Esophagus squamous epithelium (tissue), 5 donors: ENCODE measurements at places on chromosomes 6 and 20.

- H3K27ac ChIP-seq, result no peak overlapping the region
- H3K4me1 ChIP-seq, result no peaks in the 10 kb centered on the region
- H3K36me3 ChIP-seq, result no peaks in the 10 kb centered on the region
- no peak overlapping the region for H3K4me3 ChIP-seq
- DNase-seq, result no peak
- no peaks in the 10 kb centered on the region for H3K27me3 ChIP-seq
These were observed 501.8 kb downstream of the HACE1 start for GRCh38 chr6:104357928-104358327.

- H3K4me3 ChIP-seq, result no peak overlapping the region
- no peak overlapping the region for H3K27ac ChIP-seq
- H3K4me1 ChIP-seq, result no peaks in the 10 kb centered on the region
These were observed 222.4 kb upstream of the CNR1 start for GRCh38 chr6:88388589-88388988.

DNA sequence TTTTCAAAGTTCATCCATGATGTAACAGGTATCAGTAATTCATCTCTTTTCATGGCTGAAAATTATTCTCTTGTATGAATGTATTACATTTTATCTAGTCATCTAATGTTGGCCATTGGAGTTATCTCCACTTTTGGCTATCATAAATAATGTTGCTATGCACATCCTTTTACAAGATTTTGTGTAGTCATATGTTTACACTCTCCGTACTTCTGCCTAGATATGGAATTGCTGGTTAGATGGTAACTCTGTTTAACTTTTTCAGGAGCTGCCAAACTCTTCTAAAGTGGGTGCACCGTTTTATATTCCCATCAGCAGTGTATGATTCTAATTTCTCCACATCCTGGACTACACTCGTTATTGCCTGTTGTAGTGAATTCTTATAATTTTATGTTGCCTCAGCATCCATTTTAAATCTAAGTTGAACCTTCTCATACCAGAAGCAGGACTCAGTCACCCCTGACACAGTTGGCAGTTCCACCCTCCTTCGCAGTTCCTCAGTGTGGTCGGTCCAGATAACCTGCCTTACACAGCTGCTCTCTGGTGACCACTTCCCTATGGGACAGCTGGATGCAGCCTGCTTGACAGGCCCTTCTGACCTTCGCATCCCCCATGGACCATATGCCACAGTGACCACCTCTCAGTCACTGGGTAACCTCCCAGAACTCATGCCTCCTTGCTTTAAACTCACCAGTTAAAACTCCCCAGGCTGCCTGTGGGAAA is 33.9 kb downstream of the KIZ start:
- H3K27ac ChIP-seq, result no peak overlapping the region
- no peaks in the 10 kb centered on the region for H3K36me3 ChIP-seq
- no peak overlapping the region for H3K4me3 ChIP-seq
- no peak for DNase-seq

DNA sequence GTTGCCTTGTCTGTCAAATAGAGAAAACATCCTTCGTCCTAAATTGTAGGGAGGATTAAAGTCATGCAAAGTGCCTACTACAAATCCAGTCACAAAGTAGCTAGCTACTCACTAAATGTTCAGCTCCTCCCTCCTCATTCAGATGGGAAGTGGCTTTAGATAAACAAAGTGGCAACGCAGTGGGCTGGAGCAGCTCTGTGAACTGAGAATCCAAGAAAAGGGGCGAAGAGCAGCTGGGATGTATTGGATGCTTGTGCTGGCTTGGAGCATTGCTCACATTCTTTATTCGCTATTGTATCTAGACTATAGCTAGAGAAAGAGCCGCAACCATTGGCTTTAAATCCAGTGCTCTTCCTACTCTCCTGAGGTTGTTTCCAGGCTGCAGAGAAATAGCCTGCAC is 10.3 kb downstream of the MOG start:
- H3K36me3 ChIP-seq, result no peaks in the 10 kb centered on the region
- no peak overlapping the region for H3K4me3 ChIP-seq
- H3K4me1 ChIP-seq, result peaks cover 2% of the 10 kb centered on the region
- DNase-seq, result no peak

DNA sequence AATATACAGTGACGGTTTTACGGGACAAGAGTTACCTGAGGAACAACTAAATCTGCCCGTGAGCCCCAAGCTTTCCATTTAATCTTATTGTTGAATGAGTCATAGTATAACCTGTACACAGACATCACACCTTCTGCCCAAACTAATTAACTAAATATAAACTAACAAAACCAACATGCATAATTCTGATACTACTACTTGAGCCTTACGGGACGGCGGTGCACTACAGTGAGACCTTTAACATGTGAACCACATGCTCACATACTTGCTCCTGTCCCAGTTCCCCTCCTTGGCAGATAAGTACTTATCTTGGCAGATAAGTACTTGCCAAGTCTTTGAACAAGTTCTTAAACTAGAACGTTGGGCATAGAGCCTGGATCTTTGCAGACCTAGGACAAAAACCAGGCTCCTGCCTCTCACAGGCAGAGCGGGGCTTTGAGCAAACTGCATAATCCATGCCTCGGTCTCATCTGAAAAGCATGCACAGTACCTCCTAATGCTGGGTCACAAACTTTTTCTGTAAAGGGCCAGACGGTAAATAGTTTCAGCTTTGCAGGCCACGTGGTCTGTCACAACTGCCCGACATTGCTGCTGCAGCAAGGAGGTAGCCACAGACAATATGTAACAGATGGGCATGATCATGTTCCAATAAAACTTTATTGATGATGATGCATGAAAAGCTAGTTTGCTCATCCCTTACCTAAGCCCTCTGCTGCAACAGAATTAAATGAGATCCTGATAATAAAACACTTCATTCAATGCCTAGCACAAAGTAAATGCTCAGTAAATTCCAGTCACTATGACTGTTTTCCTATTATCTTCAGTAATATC is 23.0 kb downstream of the ZNF217 start:
- peaks cover 6% of the 10 kb centered on the region for H3K4me1 ChIP-seq
- no peak for DNase-seq

- no peak for DNase-seq
- H3K36me3 ChIP-seq, result no peaks in the 10 kb centered on the region
- no peaks in the 10 kb centered on the region for H3K27me3 ChIP-seq
- no peak overlapping the region for H3K4me3 ChIP-seq
These were observed 6.8 kb upstream of the SULF2 start for GRCh38 chr20:47792021-47792618.

DNA sequence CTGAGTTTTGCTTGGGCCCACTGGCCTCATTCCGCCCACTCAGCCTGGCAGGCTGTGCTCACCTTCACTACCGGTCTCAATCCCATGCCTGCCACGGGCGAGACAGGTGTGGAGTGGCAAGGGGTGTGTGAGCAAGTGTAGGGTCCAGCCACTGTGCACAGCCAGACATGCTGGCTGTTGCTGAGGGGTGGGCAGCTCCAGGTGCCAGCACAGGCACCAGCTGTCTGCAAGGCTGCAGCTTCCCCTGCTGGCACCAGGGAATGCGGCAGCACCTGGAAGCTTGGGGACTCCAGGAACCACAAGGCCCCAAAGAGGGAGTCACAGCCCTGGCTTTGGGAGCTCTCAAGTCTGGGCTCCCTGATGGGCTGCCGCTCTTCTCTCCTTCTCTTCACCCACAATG is 372.7 kb downstream of the CBLN4 start:
- no peaks in the 10 kb centered on the region for H3K36me3 ChIP-seq
- no peaks in the 10 kb centered on the region for H3K4me1 ChIP-seq
- H3K27ac ChIP-seq, result no peak overlapping the region
- H3K4me3 ChIP-seq, result no peak overlapping the region
- no peak for DNase-seq

DNA sequence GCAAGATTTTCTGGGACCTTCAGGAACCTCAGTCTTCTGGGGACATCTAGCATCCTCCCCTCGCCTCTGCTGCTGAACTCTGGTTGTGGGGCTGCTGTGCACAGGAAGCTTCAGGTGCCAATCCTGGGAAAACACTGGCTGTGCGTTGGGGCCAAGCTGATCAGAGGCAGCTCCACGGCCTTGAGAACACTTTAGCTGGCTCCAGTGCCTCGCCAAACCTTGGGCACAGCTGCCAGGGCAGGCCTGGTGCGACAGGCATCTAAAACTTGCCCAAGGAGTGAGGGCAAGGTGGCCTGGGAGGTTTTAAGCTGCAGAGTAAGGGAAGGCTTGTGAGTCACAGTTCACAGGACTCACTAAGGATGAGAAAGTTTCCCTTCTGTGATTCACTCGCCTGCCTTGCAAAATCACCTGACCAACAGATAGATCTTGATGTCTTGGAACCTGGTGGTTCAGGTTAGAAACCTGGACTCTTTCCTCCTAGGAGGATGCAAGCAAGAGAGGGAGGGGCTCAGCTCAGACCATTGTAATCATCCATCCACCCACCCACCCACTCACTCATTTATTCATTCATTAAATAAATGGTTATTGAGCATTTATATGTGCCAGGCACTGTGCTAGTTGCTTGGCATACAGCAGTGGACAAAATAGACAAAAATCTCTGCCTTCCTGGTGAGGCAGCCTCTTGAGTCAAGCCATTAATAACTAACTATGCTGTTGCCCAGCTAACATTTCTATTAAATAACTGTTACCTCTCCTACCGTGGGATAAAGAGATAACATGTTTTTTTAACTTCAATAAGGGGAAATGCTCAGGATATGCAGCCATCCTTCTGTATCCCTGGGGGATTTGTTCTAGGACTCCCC is 2.5 kb upstream of the SPATS1 start:
- no peaks in the 10 kb centered on the region for H3K36me3 ChIP-seq
- peaks cover 49% of the 10 kb centered on the region for H3K27me3 ChIP-seq
- H3K27ac ChIP-seq, result no peak overlapping the region
- peaks cover 19% of the 10 kb centered on the region for H3K4me1 ChIP-seq
- H3K4me3 ChIP-seq, result no peak overlapping the region

- H3K36me3 ChIP-seq, result no peaks in the 10 kb centered on the region
- no peaks in the 10 kb centered on the region for H3K27me3 ChIP-seq
- no peaks in the 10 kb centered on the region for H3K4me1 ChIP-seq
- H3K4me3 ChIP-seq, result peak overlapping the region; percentile 25
These were observed 10.0 kb upstream of the POU5F1 start for GRCh38 chr6:31180500-31180899.

- no peak for DNase-seq
These were observed 100.0 kb downstream of the OR2B2 start for GRCh38 chr6:27812078-27812804.

DNA sequence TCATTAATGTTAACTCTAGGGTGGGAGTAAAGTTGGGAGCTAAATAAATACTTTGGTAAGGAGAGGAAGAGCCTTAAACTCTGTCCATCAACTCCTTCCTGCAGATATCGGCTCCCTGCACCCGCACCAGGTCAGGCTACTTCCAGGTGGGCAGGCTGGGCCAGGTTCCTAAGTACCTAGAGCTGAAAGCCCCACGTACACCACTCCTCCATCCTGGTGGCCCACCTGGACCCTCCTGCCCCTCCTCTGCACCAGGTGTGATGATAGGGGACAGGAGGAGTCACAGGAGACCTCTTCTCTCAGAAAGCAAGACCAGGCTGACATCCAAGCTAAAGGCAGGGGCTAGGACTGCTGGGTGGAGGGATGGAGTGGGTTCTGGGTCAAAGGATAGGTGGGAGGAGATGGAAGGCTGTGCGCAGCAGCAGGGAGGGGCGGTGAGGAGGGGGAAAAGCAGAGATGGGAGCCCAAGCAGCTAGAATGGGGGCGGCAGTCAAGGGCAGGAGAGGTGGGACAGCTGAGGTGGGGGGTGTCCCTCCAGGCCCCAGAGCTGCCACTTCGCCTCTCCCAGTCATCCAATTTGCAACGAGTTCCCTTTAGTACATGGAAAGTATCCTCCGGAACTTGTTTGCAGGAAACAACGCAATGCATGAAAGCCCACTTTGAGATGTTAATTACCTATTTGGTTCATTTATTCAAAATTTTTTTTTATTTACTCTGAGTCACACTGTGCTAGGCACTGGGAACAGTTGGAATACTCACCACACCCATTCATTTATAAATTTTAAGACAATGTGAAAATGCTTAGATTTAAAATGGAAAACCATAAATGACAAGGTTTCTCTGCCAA is 15.2 kb upstream of the TOX2 start:
- H3K4me3 ChIP-seq, result no peak overlapping the region
- peak overlapping the region; percentile 57 for H3K27ac ChIP-seq
- no peaks in the 10 kb centered on the region for H3K36me3 ChIP-seq
- peaks cover 7% of the 10 kb centered on the region for H3K4me1 ChIP-seq
- DNase-seq, result no peak
- no peaks in the 10 kb centered on the region for H3K27me3 ChIP-seq

- H3K27me3 ChIP-seq, result no peaks in the 10 kb centered on the region
- no peak overlapping the region for H3K4me3 ChIP-seq
- peaks cover 64% of the 10 kb centered on the region for H3K36me3 ChIP-seq
- no peak overlapping the region for H3K27ac ChIP-seq
- no peak for DNase-seq
- H3K4me1 ChIP-seq, result peaks cover 16% of the 10 kb centered on the region
These were observed 3.3 kb downstream of the PCIF1 start for GRCh38 chr20:45937765-45938164.

DNA sequence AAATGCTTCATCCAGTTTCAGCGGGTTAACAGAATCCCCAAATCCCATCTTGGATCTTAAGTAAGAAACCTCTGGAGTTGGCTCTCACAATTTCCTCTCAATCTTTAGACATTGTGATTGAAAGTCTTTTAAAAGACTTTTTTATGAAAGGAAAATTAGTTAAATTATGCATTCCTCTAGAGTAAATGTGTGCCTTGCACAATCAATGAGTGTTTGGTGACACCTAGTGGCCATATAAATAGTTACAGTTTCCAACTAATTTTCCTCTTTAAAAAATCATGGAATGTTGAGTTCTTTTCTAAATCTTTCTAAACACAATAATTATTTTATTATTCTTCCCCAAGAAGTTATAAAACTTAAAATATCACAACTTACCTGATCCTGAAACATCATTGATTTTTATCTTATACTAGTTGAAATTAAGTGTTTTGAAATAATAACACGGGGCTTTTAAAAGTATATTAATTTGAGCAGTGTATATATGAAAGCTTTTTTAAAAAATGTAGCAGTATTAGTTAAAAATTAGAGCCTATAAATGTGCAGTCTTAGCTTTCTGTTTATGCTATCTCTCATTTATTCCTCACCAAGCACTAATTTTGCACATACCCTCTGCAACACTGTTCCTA is 66.4 kb downstream of the PKHD1 start:
- no peak overlapping the region for H3K27ac ChIP-seq
- no peak overlapping the region for H3K4me3 ChIP-seq
- no peaks in the 10 kb centered on the region for H3K36me3 ChIP-seq
- H3K27me3 ChIP-seq, result peaks cover 5% of the 10 kb centered on the region
